Activated CD4-positive, alpha-beta T cell treated with anti-CD3 and anti-CD28 coated beads, Interleukin-2, amount 10 ng/mL, durations not matched to agents 7 days and 5 days (primary cell): ENCODE measurements at places on chromosomes 5 and 9. TPM values are rescaled to one million over a fixed set of nuclear protein-coding genes. Genes with fewer than 3 reads are reported as not detected.

- no peak for DNase-seq
- no peak overlapping the region for H3K27ac ChIP-seq
- H3K36me3 ChIP-seq, result no peaks in the 10 kb centered on the region
- no peaks in the 10 kb centered on the region for H3K27me3 ChIP-seq
Measured at GRCh38 chr5:31664566-31664965, 25.6 kb downstream of the PDZD2 start.

GRCh38 chr5:107809201-107810034 is 138.7 kb upstream of the EFNA5 start:
- no peak overlapping the region for H3K27ac ChIP-seq
- H3K4me3 ChIP-seq, result no peak overlapping the region
- peaks cover 4% of the 10 kb centered on the region for H3K27me3 ChIP-seq
- no peak for DNase-seq

GRCh38 chr9:131942146-131942720 is 137.4 kb downstream of the MED27 start:
- peaks cover 3% of the 10 kb centered on the region for H3K36me3 ChIP-seq
- H3K4me1 ChIP-seq, result no peaks in the 10 kb centered on the region
- no peaks in the 10 kb centered on the region for H3K27me3 ChIP-seq
- no peak overlapping the region for H3K27ac ChIP-seq

NTRK2 gene
- total RNA-seq, result 2.3 TPM

PCDHGB5 gene
- not detected for total RNA-seq

CFAP157 gene
- total RNA-seq, result not detected
